Activated CD4-positive, alpha-beta T cell treated with anti-CD3 and anti-CD28 coated beads, Interleukin-2, amount 10 ng/mL, durations not matched to agents 7 days and 5 days (primary cell): ENCODE measurements at places on chromosomes 5 and 9.

DNA sequence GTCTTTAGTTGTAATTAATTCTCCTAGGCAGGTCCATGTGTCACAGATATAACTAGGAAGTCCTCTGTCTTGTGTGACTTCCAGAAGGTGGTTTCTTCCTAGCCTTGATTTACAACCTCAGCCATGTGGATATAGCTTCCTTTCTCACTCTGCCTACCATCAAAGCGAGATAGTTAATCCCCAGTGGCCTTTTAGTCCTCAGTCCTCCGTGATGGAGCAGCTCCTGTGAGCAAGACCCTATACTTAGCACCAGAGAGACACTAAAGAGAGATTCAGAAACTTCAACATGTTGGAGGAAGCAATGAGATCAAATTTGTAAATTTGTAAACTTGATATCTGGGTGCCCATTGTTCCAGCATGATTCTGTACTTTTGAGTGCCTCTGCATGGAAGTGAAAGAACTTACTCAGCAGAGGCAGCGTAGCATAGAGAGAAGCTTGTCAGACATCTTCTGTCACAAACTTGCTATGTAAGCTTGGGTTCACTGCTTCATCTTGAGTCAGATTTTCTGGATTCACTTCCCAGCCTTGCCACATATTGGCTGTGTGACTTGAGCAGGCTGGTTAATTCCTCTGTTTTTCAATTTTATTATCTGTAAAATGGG lies 170.2 kb upstream of the NR3C1 start:
- no peak for DNase-seq

- DNase-seq: no peak
These were observed 69.7 kb downstream of the ZSWIM6 start for GRCh38 chr5:61401726-61402125.

GRCh38 chr9:22105005-22105722 lies 96.1 kb upstream of the CDKN2B start:
- DNase-seq: no peak

DNA sequence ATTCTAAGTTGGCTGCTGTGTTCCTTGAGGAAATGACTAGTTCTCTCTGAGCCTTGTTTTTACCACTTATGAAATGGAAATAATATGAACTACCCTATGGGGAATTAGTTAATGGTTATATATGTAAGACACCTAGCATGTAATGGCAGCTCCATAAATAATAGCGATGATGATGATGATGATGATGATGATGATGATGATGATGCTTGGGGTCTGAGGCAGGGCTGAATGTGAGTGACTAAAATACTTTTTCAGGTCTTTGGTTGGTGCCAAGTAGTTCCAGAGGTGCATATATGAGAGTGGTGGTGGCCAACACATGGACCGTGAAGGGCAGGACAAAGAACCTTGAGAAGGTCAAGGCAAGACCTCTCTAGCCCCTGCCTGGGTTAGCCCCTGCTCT lies 123.3 kb upstream of the PANK3 start:
- no peak for DNase-seq

DNA sequence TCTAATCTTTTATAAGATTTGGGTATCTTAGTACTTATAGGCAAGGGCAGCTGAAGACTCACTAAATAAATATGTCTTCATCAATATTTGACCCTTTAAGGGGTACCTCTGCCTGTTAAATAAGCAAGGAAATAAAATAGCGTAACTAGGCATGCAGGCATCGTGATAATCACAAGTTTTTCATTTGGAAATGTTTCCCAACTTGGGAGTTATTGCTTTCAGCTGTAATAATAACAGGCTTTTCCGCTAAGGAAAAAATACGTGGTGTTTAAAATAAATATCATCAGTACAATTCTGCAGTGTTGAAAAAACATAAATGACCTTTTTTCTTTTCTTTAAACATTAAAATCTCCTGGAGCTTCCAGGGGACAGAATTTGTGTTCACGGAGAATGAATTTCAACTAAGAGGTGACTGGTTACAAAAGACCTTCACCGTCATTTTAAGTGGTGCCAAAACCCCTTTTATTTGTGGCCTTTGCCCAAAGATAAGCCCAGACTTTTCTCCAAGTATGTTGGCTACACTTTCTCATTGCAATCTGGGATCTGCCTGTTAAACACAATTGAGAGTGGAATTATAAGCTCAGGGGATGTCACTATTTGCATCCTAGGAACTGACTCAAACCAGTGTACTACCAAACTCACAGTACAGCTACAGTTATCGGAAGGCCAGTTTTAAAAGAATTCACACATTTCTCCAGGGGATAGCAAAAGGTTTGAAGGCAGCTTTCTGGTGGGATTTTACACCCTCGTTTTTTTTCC lies 218.6 kb downstream of the FBXL7 start:
- no peak for DNase-seq

DNA sequence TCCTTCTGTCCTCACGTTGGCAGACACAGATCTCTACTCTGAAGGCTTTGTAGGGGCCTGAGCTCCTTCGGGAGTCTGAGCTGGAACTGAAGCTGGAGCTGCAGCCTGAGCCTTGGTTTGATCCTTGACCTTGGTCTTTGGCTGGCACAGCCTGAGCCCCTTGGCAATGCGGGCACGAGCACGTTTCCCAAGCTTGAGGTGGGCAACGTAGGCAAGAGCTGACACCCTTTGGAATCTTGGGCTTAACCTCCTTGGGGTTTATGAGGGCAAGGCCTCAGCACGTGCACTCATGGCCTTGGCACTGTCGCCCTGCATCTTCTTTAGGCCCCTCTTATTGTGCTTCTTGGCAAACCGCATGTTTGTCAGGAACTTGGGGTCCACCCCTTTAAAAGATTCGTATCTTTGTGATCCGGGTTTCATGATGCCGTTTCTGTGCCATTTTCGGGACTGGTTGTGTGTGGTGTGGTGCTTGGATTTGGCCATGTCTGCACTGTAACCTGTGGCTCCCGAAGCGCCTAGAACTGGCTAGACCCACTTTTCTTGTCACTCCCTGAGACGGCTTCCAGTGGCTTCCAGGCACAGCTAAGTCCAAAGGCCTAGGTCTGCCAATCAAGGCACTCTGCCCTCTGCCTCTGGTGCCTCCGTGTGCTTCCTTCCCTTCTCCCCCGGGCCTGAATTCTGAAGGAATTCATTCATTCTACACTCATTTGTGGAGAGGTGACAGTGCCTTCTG lies 1.4 kb downstream of the SUSD1 start:
- DNase-seq: no peak

- DNase-seq: no peak
These were observed 40.1 kb downstream of the IQGAP2 start for GRCh38 chr5:76443066-76443800.

DNA sequence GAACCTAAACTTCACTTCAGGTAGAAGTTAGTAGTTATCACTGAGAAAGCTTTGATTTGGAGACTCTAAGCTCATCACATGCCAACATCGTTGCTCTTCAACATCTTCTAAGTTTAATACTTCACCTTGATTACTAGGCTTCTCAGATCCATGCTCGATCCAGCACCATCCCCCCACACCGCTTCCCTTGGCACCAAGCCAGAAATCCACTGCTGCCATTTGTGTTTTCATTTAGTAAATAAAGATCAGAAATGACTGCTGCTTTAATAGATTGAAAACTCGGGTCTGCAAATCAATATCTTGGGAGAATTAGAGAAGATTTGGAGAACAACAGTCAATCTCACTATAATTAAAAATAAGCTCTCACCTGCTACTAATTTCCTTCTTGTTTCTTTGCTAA lies 214.7 kb upstream of the NR4A3 start:
- DNase-seq: no peak

DNA sequence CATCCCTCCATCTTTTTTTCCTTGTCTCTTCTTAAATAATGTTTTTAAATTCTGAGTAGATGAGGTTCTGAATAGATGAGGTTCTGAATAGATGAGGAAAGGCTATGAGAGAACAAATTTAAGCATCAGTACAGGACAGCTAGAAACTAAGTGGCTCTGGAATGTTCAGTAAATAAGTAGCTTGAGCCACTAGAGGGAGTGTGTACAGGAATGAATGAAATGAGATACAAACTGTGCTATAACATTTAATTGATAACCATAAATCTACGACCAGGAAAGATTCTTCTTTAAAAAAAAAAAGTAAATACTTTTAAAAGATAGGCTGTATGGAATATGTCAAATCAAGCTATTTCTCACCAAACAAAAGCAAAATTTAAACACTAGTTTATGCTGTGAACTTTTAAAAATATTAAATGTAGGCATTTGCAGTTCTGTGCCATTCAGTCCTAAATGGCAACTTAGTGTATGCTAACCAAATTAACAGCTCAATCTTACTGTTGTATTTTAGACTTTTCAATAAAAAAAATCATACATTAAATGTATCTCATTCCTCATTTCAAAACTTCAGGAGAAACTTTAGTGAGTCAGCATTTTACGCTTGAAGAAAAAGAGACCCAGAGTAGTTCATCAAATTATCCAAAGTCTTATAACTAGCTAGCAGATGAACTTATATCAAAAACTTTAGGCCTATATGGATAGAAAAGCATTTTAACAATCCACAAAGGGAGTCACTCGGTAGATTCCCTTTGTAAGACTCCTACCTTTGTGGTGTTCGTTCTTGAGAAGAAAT lies 70.4 kb upstream of the SNX2 start:
- DNase-seq: no peak

DNA sequence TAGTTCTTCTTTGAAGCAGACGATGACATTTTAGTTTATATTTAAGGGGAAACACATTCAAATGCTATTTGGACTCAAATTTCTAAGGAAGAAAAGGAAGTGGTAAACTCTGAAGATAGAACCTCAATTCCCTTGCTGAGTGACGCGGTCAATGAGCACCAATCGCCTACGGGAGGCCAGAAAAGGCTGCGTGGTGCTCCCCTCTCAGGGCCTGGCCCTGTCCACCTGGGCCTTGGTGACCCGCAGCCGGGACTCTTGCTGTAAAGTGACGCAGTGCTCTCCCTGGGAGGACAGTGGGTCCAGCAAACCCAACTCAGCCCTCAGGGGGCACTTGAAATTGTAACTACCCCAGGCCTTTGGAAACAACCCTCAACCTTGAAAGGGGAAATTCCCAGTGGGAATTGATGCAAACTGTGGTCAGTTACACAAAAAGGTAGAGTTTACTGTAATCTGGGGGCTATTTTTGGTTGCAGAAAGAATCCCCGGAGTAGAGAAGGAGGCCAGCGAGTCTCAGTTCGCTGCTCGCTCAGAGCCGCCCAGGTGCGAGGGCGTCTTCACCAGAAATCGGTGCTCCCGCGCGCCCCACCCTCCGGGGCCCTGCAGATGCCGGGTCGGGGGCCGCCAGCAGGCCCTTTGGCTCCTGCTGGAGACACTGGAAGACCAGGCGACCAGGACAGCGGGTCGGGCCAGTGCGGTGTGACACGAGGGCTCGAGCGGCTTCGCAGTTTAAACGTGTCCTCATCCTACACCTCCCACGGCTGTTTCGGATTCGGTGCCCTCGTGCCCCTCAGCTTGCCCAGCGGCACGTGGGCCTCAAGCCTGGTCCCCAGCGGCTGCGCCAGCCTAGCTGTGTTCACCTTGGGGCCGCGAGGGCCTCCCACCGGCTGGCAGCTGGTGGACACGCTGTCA lies 1.4 kb upstream of the ANKRD33B start:
- DNase-seq: no peak

GRCh38 chr9:124770359-124771020 lies 621 bp downstream of the NR6A1 start:
- DNase-seq: peak; percentile 22

DNA sequence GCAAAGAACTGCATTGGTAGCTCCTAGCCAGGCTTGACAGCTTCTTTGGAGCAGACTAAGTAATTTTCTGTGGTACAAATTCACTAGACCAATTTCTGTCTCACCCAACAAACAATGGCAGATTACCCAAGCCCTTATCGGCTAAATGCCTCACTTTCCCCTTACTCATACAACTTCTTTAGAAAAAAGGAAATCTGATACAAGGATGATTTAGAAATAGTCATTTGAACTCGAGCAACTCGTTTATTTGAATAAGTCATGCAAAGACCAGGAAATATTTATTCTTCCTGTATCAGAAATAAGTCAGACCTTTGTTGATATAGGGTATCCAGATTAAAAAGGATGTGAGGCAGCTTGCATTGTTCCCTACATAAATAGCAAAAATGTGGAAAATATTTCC lies 170.4 kb upstream of the CDH6 start:
- DNase-seq: no peak

GRCh38 chr5:7014611-7015010 lies 301.4 kb downstream of the TENT4A start:
- DNase-seq: no peak

DNA sequence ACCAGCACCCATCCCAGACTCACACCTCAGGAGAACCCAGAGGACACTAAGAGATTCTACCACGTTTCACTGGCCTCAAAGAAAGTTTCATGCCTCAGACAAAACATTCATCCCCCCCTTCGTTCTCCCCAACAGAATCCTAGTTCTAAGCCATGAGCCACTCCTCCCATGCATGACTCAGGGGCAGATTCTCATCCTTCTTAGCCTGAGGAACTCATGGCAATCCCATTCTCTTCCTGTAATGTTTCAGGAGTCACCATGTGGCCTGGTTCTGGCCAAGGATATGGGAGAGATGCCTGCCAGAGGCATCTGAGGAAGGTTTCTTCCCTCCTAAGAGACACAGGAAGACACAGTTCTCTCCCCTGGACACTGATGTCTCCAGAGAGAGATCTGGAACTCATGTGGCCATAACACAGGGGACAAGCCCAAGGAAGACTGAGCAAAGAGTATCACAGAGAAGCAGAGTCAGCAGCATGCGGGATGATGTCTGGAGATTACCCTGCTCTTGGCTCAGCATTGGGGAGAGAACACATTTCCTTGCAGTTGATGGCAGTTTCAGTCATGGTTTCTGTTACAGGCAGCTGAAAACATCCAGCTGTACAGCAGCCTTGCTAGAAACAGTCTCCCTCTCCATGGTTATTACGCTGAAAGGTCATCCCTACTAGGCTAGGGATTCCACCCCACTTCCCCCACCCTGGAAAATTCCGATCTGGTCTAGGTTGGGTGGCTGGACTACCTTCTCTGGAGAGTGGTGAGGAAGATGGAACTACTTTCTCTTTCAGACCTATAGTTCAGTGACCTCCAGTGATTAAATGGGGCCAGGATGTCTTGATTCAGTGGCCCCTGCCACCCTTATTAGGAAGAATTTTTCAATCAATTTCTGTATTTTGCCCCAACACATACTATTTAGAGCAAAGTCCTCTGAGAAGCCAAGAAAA lies 115.4 kb downstream of the ZNF608 start:
- no peak for DNase-seq

DNA sequence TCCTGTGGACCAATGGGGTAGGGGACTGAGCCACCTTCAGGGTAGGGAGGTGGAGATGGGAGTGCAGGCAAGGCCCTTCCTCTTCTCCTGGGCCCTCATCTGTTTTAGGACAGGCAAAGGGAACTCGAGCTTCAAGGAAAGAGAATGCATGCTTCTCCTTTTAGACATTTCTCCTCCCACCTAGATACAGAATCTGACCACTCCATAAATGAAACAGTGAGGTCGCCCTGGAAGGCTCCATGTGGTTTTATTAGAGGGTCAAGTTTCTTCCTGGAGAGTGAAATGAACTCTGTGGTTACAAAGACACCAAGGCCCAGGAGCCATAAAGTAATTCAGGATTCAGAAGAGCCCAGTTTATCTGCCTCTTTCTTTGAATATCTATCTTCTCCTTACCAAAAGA lies 14.9 kb downstream of the LHFPL2 start:
- no peak for DNase-seq
